ENCODE measurements at places on chromosomes 7 and 10. TPM values are rescaled to one million over a fixed set of nuclear protein-coding genes. Genes with fewer than 3 reads are reported as not detected.

GRCh38 chr7:50798126-50798525, 15.4 kb upstream of the GRB10 start:
- peaks cover 3% of the 10 kb centered on the region for H3K4me1 ChIP-seq
- no peak overlapping the region for H3K4me3 ChIP-seq
- H3K27ac ChIP-seq: no peak overlapping the region
- H3K36me3 ChIP-seq: no peaks in the 10 kb centered on the region
- peaks cover 14% of the 10 kb centered on the region for H3K27me3 ChIP-seq

GRCh38 chr10:60288256-60288655, 101.4 kb downstream of the ANK3 start:
- H3K4me1 ChIP-seq: no peaks in the 10 kb centered on the region
- H3K36me3 ChIP-seq: no peaks in the 10 kb centered on the region
- no peak overlapping the region for H3K27ac ChIP-seq
- DNase-seq: no peak

The LSM5 gene
- total RNA-seq: 43.2 TPM

GRCh38 chr7:24572393-24572996, 757 bp upstream of the PALS2 start:
- no peaks in the 10 kb centered on the region for H3K36me3 ChIP-seq
- H3K27ac ChIP-seq: peak overlapping the region; percentile 70
- DNase-seq: no peak
- peaks cover 3% of the 10 kb centered on the region for H3K27me3 ChIP-seq
- H3K4me1 ChIP-seq: peaks cover 10% of the 10 kb centered on the region

The ZNF503 gene
- 6.4 TPM for total RNA-seq

The LRGUK gene
- total RNA-seq: 5.4 TPM

- DNase-seq: no peak
- no peaks in the 10 kb centered on the region for H3K36me3 ChIP-seq
- H3K4me3 ChIP-seq: no peak overlapping the region
- no peak overlapping the region for H3K27ac ChIP-seq
Measured at GRCh38 chr10:4740471-4740870, 85.5 kb upstream of the AKR1E2 start.

The CCDC136 gene
- 53.9 TPM for total RNA-seq

DNA sequence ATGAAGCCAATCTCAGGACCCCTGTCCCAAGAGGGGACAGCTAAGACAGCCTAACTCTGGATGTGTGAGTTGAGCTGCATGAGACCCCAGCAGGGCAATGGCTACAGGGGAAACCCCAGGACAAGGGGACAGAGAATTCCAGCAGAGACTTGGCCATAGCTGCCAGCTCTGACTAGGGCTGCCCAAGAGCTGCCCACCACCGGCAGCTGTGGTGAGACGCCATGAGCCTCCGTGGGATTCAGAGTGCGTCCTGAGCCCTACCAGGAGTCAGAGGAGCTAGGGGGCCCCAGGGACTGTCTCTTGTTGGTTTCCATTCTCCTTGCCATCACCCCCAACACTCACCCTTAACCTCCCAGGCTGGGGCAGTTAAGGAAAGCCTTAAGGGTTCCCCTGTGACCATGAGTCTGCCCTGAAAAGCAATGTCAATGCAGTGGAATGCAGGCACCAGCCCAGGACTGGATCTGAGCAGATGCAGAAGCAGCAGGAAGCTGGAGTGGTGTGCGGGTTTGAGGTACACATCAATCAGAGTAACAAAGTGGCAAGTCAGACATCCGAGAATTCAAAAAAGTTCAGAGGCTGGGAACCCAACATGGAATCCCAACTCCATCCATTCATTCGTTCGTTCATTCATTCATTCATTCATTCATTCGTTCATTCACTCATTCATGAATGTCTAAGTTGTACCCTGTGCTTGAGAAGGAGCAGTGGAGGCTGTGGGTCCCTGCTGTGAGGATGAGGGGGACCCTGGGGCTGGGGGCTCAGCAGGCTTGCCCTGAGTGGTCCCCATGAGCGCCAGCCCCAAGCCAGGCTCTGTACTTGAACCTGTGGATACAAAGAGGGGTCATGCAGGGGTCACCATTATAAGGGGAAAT, 52.9 kb downstream of the C10orf120 start:
- H3K4me3 ChIP-seq: no peak overlapping the region
- H3K4me1 ChIP-seq: no peaks in the 10 kb centered on the region
- no peaks in the 10 kb centered on the region for H3K36me3 ChIP-seq
- no peaks in the 10 kb centered on the region for H3K27me3 ChIP-seq

The YWHAG gene
- 428 TPM for total RNA-seq

DNA sequence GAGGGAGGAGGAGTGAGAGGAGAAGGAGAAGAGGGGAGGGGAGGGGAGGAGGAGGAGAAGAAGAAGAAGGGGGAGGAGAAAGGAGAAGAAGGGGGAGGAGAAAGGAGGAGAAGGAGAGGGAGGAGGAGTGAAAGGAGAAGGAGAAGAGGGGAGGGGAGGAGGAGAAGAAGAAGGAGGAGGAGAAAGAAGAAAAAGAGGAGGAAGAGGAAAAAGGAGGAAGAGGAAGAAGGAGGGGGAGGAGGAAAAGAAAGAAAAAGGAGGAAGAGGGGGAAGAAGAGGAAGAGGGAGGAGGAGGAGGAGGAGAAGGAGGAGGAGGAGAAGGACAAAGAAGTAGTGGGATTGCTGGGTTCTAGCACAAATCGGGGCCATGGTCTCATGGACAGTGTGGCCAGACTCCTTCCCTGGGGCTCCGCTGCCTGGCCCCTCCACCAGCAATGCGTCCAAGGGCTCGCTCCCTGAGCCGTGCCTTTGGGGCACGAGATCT, 4.2 kb upstream of the MAFK start:
- H3K4me3 ChIP-seq: no peak overlapping the region
- H3K27ac ChIP-seq: no peak overlapping the region
- H3K36me3 ChIP-seq: no peaks in the 10 kb centered on the region
- no peak for DNase-seq

DNA sequence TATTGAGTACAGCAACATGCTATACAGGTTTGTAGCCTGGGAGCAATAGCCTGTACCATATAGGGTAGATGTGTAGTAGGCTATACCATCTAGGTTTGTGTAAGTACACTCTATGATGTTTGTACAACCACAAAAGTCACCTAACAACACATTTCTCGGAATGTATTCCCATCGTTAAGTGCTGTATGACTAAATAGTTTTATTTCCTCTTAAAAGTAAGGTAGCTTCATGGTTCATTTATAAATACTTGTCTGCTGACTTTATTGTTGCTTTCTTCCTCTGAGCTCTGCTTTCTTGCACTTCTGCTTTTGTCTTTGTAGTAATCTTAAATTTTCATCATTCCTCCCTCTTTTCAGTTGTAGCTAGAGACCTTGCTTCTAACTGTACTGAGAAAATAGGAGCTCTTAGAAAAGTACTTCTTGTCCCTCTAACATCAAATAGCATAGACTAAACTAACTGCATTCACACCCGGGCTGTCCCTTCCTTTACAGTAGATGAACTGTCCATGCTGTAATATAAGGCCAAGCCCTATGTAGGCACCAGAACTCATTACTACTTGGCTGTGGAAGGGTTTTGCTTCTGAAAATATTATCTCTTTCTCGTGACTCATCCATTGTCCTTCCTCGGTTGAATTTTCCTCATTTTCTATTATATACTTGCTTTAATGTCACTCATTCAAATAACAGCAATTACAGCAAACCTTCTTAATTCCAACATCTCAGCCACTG, 55.4 kb upstream of the FAM3C start:
- H3K4me1 ChIP-seq: no peaks in the 10 kb centered on the region
- H3K36me3 ChIP-seq: no peaks in the 10 kb centered on the region
- no peaks in the 10 kb centered on the region for H3K27me3 ChIP-seq
- DNase-seq: no peak
- H3K27ac ChIP-seq: no peak overlapping the region
- no peak overlapping the region for H3K4me3 ChIP-seq
